ENCODE measurements at places on chromosomes 5 and 9. TPM values are rescaled to one million over a fixed set of nuclear protein-coding genes. Genes with fewer than 3 reads are reported as not detected.

LCN9 gene
- not detected for total RNA-seq

TXN gene
- 58.4 TPM for total RNA-seq

GABRA1 gene
- total RNA-seq = not detected

GRCh38 chr5:95626701-95627100 is 6.8 kb downstream of the GPR150 start:
- H3K4me1 ChIP-seq = peaks cover 8% of the 10 kb centered on the region
- no peak overlapping the region for H3K4me3 ChIP-seq
- DNase-seq = no peak
- H3K36me3 ChIP-seq = no peaks in the 10 kb centered on the region
- no peak overlapping the region for H3K27ac ChIP-seq

EPB41L4A gene
- total RNA-seq = not detected

DNA sequence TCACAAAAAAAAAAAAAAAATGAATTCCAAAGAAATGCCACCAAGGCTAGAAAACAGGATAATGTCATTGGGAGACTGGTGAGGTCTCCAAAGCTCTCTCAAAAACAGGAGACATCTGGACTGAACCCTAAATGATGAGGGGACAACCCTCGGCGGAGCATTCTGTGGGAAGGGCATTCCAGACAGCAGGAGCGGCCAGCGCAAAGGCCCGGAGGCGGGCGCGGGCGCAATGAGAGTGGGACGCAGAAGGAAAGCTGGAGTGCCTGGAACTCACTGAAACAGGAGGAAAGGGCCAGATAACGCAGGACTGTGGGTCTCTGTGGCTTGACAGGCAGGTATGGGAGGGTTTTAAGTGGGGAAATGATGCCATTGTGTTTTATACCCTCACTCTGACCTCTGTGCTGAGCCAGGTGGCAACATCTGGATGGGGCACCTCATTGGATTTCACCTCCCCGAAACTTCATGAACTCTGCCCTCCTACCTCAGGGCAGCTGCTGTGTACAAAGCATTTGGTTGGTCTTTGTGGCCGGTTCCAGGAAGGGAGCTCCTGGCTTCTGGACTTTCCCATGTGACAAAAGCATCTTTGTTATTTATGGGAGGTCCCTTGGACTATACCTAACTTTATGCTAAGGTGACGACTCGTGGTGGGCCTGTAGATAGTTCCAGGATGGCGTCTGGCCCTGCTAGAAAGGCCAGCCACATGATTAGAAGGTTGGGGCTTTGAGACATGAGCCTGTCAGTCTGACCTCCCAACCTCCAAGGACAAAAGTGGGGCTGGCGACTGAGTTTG is 11.5 kb upstream of the MAPK9 start:
- no peak overlapping the region for H3K4me3 ChIP-seq
- no peaks in the 10 kb centered on the region for H3K36me3 ChIP-seq
- H3K4me1 ChIP-seq = no peaks in the 10 kb centered on the region
- H3K27ac ChIP-seq = no peak overlapping the region

GRCh38 chr9:111922324-111923013 is 25.9 kb downstream of the UGCG start:
- DNase-seq = no peak
- no peak overlapping the region for H3K4me3 ChIP-seq
- no peaks in the 10 kb centered on the region for H3K27me3 ChIP-seq

DNA sequence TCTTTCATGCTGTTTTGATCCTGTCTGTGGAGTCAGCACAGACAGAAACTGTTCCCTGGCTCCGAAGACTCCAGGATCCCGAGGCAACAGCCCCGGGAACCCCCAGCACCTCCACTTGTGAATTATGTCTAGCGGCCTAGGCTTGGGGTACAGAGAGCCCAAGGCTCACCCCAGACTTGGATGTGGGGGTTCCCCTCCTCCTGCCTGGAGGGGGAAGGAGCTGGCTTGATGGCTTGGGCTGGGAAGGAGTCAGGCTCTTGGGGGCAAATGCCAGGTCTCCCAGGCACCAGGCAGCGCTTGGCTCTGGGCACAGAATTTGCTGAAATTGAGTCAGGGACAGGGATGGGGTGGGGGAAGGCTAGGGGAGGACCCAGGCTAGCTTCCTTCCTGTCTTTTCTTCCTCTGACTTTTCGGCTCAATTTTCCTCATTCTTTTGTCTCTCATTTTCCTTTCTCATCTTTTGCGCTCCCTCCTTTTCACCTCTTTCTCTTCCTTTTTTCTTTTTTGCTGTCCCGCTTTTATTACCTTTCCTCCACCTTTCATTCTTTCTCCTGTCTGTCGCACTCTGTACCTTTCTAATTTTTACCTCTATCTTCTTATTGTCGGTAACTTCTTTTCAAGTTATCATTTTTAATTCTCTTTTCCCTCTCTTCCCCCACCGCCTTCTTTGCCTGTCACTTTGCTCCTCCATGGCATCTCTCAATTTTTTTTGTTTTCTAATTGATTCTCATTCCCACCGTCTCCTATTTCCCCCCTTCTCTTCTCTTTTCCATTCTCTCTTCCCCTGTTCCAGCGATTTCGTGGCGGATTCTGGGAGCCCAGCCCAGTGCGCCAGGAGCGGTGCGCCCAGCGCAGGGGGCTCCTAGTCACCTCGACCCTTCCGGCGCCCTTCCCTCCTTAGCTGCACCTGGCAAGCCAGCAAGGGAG is 10.5 kb downstream of the MSX2 start:
- peaks cover 19% of the 10 kb centered on the region for H3K27me3 ChIP-seq
- no peaks in the 10 kb centered on the region for H3K4me1 ChIP-seq
- DNase-seq = no peak
- H3K36me3 ChIP-seq = no peaks in the 10 kb centered on the region
- H3K27ac ChIP-seq = no peak overlapping the region

DNA sequence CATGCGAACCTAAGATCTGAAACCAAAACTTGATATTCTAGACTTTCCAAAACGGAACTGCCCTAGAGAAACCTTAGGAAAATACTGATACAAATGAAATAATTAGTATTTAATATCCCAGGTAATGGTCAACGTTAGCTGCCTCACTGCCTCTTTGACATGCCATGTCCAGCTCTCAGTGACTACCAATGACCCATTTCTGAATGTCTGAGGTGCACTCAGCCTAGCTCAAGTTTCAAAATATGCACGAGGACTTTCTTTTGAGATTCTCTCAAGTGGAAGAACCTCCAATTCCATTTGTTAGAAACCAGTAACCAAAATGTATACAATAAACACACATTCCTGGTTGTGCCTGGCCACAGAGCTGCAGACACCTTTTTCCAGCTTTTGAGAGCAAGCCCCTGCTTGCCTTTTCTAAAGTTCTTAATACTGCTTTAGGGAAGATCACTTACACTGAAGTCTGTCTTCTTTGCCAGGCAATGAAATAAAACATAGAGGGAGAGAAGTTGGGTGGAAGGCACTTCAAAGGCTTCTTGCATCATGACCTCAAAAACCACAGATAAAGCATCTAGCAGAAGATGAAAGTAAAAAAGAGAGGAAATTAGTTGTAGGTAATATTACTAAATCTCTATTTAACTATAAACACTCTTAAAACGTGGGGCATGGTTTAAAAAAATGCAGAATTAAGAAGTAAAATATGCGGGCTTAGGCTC is 87.9 kb downstream of the MRPS27 start:
- H3K4me3 ChIP-seq = peak overlapping the region; percentile 77
- peaks cover 18% of the 10 kb centered on the region for H3K4me1 ChIP-seq
- peak; percentile 77 for DNase-seq

Data from CD4-positive, CD25-positive, alpha-beta regulatory T cell (primary cell).